Urinary bladder (tissue), 4 donors: ENCODE measurements at places on chromosomes 6 and 20. TPM values are rescaled to one million over a fixed set of nuclear protein-coding genes. Genes with fewer than 3 reads are reported as not detected.

The CDK19 gene
- 14.0 TPM for polyA plus RNA-seq

The CDKN1A gene
- polyA plus RNA-seq: 127 TPM

The PROKR2 gene
- not detected for polyA plus RNA-seq

The LAMP5 gene
- 0.38 TPM for polyA plus RNA-seq

DNA sequence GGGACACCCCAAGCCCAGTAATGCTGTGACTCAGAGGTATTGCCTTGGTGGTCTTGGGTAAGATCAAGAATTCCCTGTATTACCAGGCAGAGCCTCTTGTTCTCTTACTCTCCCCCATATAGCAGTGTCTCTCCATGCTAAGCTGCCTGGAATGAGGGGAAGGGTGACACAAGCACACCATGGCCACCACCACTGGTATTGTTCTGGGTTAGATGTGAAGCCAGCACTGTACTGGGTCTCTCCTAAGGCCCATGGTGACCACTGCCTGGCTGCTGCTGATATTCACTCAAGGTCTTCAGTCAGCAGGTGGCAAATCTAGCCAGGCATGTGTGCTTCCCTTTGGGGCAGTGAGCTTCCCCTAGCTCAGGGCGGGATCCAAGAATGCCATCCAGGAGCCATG lies 36.5 kb downstream of the TAF11 start:
- no peak for DNase-seq

DNA sequence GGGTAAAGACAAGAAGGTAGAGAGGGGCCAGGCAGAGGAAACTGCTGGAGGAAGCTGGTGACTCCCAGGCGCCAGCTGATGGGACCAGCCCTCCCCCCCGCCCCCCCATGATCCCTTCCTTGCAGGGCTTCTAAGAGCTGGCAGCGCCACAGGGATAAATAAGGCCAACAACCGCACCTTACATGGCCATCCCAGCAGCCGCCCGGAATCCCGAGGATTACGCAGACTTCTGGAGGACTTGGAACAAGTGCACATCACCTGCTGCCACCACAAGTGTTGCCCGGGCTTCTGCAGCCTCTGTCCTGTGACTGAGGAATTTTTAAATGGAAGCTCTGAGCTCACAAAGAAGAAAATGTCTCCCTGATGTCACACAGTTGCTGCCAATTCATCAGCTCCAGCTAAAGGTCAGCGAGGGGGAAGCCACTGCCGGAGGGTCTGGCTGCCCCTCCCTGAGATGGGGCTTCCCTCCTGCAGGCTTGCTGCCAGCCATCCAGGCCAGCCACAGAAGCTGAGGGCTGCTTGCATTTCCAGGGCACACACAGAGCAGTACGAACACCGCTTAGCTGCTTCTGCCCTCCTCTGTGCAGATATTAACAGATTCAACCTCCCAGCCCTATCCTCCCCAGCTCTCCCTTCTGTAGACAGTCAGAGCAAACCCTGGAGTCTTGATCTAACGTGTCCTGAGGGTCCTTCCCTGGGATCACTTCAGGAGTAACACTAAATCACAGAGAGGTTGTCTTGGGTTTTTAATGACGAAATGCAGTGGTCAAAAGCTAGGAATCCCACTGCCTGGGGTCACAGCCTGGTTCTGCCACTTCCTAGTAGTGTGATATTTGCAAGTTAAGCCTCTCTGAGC lies 38.6 kb upstream of the PIM1 start:
- DNase-seq: no peak

DNA sequence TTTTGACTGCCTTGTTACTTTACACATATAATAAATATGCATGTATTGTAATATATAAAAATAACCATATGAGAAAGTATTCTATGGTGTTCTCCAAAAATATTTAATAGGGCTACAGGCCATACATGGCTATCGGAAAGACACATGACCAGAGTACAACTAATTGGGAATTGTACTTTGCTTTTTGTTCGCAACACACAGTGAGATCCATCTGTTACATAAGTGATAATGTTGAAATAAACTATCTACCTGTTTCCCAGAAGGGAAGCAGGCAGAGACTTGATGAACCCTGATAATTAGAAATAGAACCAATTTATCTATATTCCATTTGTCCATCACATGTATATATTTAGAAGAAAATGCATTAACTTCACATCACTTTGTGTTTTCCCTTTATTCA lies 344.0 kb upstream of the PLCB4 start:
- no peak for DNase-seq

DNA sequence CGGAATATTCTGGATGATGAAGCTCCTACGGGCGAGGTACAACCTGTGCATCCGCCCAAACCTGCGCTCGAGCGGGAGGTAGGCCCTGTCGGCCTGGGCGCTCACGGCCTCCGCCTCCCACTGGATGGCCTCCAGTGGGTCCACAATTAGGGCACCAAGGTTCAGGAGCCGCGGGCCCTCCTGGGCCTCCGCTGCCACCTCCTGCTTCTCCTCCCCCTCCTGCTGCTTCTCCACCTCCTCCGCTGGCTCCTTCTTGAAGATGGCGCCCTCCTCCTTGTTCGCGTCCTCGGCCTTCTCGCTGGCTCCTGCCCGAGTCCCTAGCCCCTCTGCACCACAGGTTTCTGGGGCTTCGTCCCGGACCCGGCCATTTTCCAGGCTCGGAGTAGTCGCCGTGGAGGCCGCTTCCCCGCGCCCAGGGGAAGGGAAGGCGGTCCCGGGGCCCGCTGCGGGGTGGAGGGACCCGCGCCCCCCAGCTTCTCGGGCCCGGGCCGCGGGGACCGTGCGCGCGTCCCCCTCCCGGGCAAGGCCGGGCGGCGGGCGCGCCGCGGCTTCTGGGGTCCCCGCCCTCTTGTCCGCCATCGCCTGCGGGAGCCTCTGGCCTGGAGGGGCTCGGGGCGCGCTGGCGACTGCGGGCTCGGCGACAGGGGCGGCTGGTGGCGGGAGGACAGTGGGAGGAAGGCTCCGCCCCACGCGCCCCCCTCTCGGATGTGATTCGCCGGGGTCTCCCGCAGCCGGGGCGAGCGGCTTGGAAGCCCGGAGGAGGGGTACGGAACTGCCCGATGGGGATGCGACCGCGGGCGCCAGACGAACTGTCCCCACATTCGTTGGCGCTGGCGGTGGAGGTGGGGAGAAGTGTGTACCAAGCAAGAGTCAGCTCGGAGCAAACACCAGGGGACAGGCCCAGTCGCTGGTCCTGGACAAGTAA lies 17.6 kb downstream of the PLAGL2 start:
- DNase-seq: no peak

DNA sequence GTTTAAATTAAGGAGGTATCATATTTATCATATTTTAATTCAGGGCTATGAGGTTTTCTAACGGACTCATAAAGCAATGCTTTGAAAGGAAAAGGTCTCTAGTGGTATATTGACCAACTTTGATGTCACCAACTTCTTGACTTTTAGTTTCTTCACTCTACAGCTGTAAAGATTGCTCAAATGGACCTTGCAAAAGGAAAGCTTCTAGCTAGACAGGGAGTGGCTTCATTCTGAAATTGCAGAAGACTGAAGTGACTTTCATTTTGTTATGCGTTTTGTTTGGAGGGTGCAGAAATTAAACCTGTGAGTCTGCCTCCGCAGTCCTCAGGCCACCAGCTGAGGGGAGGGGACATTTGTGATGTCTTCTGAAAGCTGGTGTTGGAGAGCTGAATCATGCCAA lies 95.7 kb downstream of the SLC24A3 start:
- no peak for DNase-seq
